ENCODE measurements at places on chromosomes 12 and 14. TPM values are rescaled to one million over a fixed set of nuclear protein-coding genes. Genes with fewer than 3 reads are reported as not detected.

MAP1LC3B2 gene
- 0.32 TPM for total RNA-seq

ADCY4 gene
- 89.6 TPM for total RNA-seq

FGF23 gene
- total RNA-seq: not detected

SGPP1 gene
- total RNA-seq: 6.5 TPM

GDF11 gene
- 0.65 TPM for total RNA-seq

NXPH4 gene
- not detected for total RNA-seq

FLVCR2 gene
- 1.9 TPM for total RNA-seq

TNFAIP2 gene
- total RNA-seq: 58.9 TPM

PPFIA2 gene
- not detected for total RNA-seq

OTOGL gene
- 0.16 TPM for total RNA-seq

RNASE7 gene
- not detected for total RNA-seq

KCNA5 gene
- total RNA-seq: not detected

CYP27B1 gene
- total RNA-seq: 0.32 TPM

TAS2R19 gene
- total RNA-seq: 2.1 TPM

SMOC1 gene
- not detected for total RNA-seq

AMN gene
- under 0.01 TPM for total RNA-seq

TBX3 gene
- total RNA-seq: 4.5 TPM

FGF6 gene
- total RNA-seq: not detected

ERP27 gene
- 0.06 TPM for total RNA-seq

ANG gene
- 3.7 TPM for total RNA-seq

MUCL1 gene
- total RNA-seq: not detected

GDF3 gene
- 0.16 TPM for total RNA-seq

HOXC12 gene
- total RNA-seq: not detected

ACSS3 gene
- total RNA-seq: 0.16 TPM

STRN3 gene
- 37.4 TPM for total RNA-seq

TMEM253 gene
- total RNA-seq: not detected

PLEKHG3 gene
- total RNA-seq: 0.16 TPM

MMP14 gene
- 135 TPM for total RNA-seq

LIMA1 gene
- total RNA-seq: 30.6 TPM

SERPINA12 gene
- not detected for total RNA-seq

ARHGEF40 gene
- total RNA-seq: 9.9 TPM

PCNX4 gene
- total RNA-seq: 140 TPM

DPPA3 gene
- total RNA-seq: not detected

C12orf54 gene
- total RNA-seq: not detected

OVCH1 gene
- total RNA-seq: not detected

CCDC196 gene
- not detected for total RNA-seq

BMAL2 gene
- total RNA-seq: 21.5 TPM

KLHL33 gene
- under 0.01 TPM for total RNA-seq

NANOG gene
- total RNA-seq: not detected

IFNG-AS1 gene
- not detected for total RNA-seq

TAS2R43 gene
- total RNA-seq: not detected

LHX5 gene
- total RNA-seq: not detected

SOAT2 gene
- not detected for total RNA-seq

NFATC4 gene
- 7.4 TPM for total RNA-seq

TM7SF3 gene
- total RNA-seq: 65.4 TPM

CACNA1C gene
- total RNA-seq: under 0.01 TPM

MANSC4 gene
- not detected for total RNA-seq

HOXC6 gene
- total RNA-seq: not detected

CNPY2 gene
- total RNA-seq: 65.3 TPM

RASSF8 gene
- total RNA-seq: 40.6 TPM

PLXNC1 gene
- 0.16 TPM for total RNA-seq

CACNB3 gene
- 16.0 TPM for total RNA-seq
